ENCODE measurements at places on chromosomes 6 and 20.

GRCh38 chr6:139099984-139100383 lies 34.9 kb upstream of the HECA start:
- DNase-seq = no peak

- DNase-seq = no peak
Measured at GRCh38 chr6:53059648-53060589, 5.3 kb upstream of the FBXO9 start.

DNA sequence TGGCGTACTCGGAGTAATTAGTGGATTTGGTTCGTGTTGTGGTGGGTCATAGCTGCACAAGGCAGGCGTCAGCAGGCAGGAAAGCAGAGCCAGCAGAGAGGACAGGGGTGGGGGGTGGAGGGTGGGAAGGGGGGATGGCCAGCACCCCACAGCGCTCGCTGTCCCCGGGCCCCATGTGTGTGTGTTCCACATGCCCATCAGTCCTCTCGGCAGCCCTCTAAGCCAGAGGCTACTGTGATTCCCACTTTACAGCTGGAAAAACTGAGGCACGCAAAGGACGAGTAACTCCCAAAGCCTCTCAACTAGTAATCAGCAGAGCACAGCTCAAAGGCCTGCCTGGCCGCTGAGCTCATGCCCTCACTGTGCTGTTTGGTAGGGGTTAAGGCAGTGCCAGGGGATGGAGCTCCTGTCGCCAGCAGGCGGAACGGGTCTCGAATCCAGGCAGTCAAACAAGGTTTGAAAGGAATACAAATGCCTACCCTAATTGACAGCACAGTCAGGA lies 175.2 kb downstream of the ZDHHC14 start:
- DNase-seq = no peak

- no peak for DNase-seq
Measured at GRCh38 chr6:10463491-10464481, 48.9 kb upstream of the TFAP2A start.

DNA sequence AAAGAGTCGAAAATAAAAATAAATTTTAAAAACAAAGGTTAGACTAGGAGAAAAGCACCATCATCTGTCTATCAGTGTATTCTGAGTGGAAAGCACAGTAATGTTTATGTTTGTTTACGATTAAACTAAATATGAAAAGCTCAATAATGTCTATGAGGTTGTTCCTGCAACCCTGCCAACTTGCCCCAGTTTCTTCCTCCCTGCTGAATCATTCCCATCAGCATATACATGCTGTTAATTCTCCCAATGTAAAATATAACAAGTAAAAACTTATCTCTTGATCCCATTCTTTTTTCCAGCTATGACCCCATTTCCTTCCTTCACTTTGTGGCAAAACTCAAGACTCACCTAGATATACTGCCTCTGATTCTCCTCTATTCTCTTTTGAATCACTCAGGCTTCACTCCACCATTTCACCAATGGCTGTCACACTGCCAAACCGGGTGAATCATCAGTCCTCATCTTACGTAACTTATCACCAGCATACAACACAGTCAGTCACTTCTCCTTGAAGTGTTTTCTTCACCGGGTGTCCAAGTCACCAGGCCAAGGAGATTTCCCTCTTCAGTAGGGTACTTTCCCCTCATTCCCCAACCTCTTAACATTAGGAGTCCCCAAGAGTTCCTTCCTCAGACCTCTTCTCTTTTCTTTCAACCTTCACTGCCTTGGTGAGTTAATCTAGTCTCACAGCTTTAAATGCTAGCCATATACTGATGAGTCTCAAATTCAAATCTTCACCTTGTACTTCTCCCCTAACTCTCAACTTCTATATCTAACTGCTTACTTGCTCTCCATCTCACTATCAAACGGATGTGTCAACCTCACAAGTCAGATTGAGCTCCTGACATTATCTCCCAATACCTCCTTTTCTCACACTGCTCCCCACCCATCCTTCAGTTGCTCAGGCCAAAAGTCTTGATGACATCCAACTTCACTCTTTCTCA lies 6.2 kb downstream of the TMEM242 start:
- DNase-seq = no peak

GRCh38 chr6:47535316-47536225 lies 58.0 kb downstream of the CD2AP start:
- DNase-seq = no peak

All from NCI-H187 (cell line).